ENCODE measurements at places on chromosomes 5 and 9.

DNA sequence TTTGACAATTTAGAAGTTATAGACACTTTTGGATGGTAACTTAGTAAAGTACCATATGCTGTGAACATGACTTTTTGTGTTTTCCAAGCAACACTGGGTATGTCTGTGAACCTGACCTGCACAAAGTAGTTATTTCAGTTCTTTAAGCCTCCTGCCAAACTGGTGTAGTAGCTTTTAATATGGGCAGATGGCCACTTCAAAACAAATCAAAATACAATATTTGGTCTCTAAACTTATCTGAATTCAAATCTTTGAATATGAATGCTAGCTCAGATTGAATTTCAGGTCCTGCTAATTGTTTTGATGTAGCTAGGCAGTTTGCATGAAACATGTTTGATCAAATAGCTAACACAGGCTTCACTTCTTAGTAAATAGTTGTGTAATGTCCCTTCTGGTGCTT is 1176.7 kb upstream of the CDH9 start:
- no peak for DNase-seq

DNA sequence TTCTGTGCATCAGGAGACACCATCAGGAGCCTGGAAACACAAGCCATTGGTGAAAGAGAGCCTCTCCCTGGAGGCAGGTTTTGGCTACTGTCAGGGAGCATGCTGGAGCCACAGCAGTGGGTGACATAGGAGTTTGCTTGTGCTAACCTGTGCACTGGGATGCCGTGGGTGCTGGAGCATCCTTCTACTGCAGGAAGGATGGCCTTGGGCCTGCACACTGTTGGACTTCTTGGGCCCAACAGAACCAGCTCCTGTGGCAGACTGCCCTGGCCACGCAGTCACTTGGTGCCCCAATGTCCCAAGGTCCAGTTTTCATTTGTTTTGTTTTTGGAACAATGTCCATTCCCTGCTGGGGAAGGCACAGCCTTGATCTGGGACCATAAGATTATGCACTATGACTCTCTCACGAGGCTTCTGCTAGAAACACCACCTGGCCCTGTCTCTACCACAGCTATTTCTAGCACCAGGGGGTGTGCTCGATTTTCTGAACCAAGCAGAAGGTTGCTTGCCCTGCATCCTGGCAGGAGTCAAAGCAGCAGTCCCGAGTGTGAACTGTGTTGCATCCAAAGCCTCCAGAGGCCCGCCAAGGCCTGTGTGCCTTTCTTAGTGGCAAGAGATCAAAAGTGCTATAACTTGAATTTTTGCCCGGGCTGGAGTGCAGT is 5.5 kb upstream of the LTC4S start:
- DNase-seq: no peak

DNA sequence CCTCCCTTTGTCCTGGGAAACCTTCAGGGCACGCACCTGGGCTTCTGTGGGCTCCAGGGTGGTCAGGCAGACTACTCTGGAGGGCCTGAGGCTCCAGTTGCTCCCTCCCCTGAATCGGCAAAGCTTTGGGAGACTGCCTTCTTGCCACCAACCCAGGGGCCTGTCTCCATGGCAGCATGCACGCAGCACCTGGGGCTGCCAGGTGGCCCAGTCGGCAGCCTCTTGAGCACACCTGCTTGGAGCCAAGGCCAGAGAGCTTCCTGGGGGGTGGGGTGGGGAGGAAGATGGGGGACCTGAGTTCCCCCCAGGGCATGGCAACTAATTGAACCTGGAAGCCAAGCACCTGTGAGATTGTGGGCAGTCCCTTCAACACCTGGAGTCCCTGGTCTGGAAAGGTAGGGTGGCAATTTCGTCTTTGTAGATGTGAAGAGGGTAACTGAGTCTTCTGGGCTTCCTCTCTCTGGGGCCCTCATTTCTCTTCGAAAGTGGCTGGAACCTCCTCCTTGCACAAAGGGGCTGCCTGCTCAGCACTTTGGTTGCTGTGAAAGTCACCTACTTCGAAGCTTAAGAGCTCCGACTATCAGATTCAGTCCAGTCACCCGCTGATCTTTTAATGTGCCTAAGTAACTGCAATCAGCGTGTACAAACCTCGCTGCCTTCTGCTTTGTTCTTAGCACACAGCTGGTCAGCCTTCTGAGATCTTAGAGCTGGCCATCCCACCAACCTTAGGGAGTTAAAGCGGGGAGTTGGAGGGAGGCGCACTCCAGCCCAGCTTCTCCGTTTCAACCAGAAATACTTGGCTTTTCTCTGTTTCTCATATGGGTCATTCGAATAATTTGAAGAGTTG is 4.0 kb downstream of the RNF183 start:
- peak; percentile 86 for DNase-seq

- peak; percentile 25 for DNase-seq
Observed at GRCh38 chr5:81180780-81181460, 52.2 kb upstream of the CKMT2 start.

DNA sequence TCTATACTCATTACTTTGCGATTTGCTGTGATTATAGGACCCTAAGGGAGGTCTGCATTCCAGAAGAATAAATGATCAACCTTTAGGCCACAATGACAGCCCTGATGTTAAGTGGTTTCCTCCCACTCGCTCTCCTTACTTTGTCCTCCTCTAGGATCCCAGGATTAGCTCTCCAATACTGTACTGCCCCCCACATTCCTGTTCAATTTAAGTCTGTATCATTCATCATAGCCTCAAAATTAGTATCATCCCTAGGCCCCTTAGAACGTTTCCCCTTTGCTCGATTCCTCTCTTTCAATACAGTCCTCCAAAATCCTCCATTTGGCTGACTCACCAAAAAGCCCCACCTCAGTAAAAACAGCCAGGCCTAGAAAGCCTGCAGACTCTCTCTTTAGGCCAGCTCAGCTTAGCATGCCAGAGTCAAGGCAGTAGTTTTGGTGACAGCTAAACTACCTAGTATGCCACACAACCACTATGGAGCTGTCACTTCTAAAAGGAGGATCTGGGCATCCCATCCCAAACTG is 24.4 kb downstream of the RNF145 start:
- no peak for DNase-seq
